Ovary (tissue), 10 donors: ENCODE measurements at places on chromosomes 5 and 9.

GRCh38 chr5:169039592-169039991 lies 261.3 kb downstream of the SLIT3 start:
- H3K27ac ChIP-seq, result no peak overlapping the region
- H3K36me3 ChIP-seq, result no peaks in the 10 kb centered on the region
- H3K27me3 ChIP-seq, result no peaks in the 10 kb centered on the region
- DNase-seq, result no peak

DNA sequence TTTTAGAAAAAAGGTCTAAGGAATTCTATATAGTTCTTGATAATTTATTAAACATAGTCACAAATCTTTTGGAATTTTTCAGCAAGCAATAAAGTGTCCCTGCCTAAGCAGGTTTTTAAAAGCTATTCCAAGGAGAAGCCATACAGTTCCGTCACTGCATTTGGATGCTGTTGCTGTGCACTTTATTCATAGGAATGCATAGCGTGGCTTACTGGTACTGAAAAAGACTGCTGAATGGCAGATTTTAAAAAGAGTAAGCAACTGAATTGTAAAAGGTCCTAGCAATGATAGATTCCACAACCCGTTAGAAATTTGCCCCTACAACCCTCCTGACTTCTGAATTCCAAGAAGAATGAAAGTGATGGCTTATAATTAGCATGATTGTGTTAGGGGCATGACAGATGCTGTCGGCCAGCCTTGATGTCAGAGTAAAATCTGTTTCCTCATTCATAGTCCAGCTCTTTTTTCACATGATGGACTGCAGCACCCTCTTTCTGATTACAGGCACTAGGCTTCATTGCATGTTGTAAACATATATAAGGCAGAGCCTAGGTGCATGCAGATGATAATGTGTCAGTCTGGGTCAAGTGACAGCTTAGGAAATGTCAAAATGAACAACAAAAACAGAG lies 227.0 kb downstream of the PDE4D start:
- H3K4me3 ChIP-seq, result no peak overlapping the region
- H3K27ac ChIP-seq, result no peak overlapping the region
- no peaks in the 10 kb centered on the region for H3K27me3 ChIP-seq
- H3K36me3 ChIP-seq, result no peaks in the 10 kb centered on the region

- no peaks in the 10 kb centered on the region for H3K4me1 ChIP-seq
- H3K4me3 ChIP-seq, result no peak overlapping the region
- H3K36me3 ChIP-seq, result no peaks in the 10 kb centered on the region
- H3K27ac ChIP-seq, result no peak overlapping the region
- DNase-seq, result no peak
- H3K27me3 ChIP-seq, result no peaks in the 10 kb centered on the region
Observed at GRCh38 chr9:73780916-73781315, 629.3 kb downstream of the ANXA1 start.

- peak; percentile 96 for DNase-seq
- H3K27ac ChIP-seq, result peak within 1 kb of the TSS; percentile 99
- H3K4me3 ChIP-seq, result peak within 1 kb of the TSS; percentile 59
- H3K36me3 ChIP-seq, result no peaks in the 10 kb centered on the region
Observed at GRCh38 chr5:36241631-36242533, at the start of gene NADK2. TSS of gene NADK2 (minus strand) at chr5:36241925. CDS start at chr5:36241798, 127 bp downstream.

- no peak for DNase-seq
- H3K4me3 ChIP-seq, result no peak overlapping the region
- no peak overlapping the region for H3K27ac ChIP-seq
- H3K4me1 ChIP-seq, result no peaks in the 10 kb centered on the region
- no peaks in the 10 kb centered on the region for H3K27me3 ChIP-seq
Observed at GRCh38 chr5:150284311-150284710, 5.3 kb downstream of the CAMK2A start.

GRCh38 chr9:100058699-100059579 lies 39.9 kb downstream of the ERP44 start:
- H3K27me3 ChIP-seq, result no peaks in the 10 kb centered on the region
- no peaks in the 10 kb centered on the region for H3K36me3 ChIP-seq
- H3K4me3 ChIP-seq, result no peak overlapping the region

GRCh38 chr5:66248874-66249273 lies 104.8 kb downstream of the SREK1 start:
- no peaks in the 10 kb centered on the region for H3K36me3 ChIP-seq
- no peak overlapping the region for H3K4me3 ChIP-seq

- no peaks in the 10 kb centered on the region for H3K36me3 ChIP-seq
- no peak for DNase-seq
- no peak overlapping the region for H3K4me3 ChIP-seq
- H3K27me3 ChIP-seq, result no peaks in the 10 kb centered on the region
Observed at GRCh38 chr5:143133721-143134120, 269.8 kb downstream of the NR3C1 start.

DNA sequence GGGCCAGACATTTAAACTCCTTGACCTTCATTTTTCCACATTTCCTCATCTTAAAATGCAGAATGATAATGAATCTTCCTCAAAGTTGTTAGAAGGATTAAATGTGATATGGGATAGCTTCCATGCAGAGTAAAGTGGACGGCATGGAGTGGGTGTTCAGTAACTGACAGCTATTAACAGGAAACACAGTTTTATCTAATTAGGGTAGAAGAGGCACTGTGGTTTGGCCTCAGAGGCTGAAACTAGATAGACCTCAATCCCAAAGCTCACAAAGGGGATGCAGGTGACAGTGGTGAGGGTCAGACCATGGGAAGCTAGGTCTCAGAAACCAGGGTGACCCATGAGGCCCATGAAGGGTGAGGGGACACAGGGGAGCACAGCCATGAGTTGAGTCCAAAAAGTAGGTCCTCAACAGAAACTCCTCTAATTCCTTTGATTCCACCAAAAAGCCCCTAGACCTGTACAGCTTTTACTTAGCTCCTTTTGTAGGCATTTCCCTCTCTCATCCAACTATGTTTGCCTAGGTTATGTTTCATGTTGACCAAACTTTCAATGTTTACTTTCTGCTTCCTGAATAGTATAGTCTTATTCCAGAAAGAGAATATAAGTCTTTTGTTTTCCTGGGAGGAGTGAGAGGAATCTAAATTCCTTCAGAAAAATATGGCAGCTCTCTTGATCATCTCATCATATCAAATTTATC lies 27.9 kb upstream of the GLDC start:
- H3K36me3 ChIP-seq, result no peaks in the 10 kb centered on the region
- H3K27me3 ChIP-seq, result no peaks in the 10 kb centered on the region

- H3K4me3 ChIP-seq, result no peak overlapping the region
- no peak for DNase-seq
Observed at GRCh38 chr5:98096155-98096554, 677.3 kb upstream of the RGMB start.

DNA sequence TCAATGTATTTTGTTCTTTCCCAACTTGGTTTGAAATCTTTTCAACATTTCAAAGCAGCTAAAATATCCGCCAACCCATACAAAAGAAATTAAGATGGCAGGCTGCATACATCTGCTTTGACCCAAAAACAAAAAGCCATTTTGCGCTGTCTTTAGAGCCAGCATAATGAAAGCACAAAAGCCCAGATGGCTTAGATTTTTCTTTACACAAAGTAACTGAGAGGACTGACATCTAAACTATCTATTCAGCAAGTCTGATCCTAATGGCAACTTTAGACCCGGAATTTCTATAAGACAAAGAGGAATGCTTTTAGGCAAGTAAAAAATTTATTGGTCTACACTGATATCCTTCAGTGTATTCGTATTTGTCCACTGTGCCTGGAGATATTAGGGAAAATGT lies 86.3 kb downstream of the MYO10 start:
- H3K27me3 ChIP-seq, result no peaks in the 10 kb centered on the region
- DNase-seq, result no peak
- no peak overlapping the region for H3K4me3 ChIP-seq
- H3K27ac ChIP-seq, result no peak overlapping the region
- H3K36me3 ChIP-seq, result no peaks in the 10 kb centered on the region

DNA sequence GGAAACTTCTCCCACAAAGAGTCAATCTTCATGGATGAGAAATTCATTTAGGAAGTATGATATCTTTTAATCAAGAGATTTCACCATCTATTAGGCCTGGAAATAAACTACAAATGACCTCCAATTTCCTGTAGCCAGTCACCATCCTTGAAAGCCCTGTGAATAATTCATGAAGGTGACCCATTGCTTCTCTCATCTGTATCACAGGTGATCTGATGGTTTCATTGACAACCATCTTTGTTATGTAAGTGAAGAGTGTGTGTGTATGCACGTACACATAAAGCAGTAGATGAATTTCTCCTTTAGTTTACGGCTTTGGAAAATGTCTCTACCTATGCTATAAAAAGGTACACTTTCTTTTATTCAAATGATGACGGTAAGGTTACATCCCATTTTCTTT lies 644.1 kb upstream of the KLF4 start:
- H3K4me1 ChIP-seq, result no peaks in the 10 kb centered on the region
- no peak overlapping the region for H3K4me3 ChIP-seq
- DNase-seq, result no peak
- H3K36me3 ChIP-seq, result no peaks in the 10 kb centered on the region

- no peak overlapping the region for H3K4me3 ChIP-seq
- no peak overlapping the region for H3K27ac ChIP-seq
- no peak for DNase-seq
- no peaks in the 10 kb centered on the region for H3K36me3 ChIP-seq
Observed at GRCh38 chr5:135833961-135834638, 363 bp upstream of the SLC25A48 start.

GRCh38 chr5:28896949-28897348 lies 1858.6 kb upstream of the CDH9 start:
- no peaks in the 10 kb centered on the region for H3K4me1 ChIP-seq
- H3K4me3 ChIP-seq, result no peak overlapping the region
- DNase-seq, result no peak
- H3K27me3 ChIP-seq, result no peaks in the 10 kb centered on the region
- no peak overlapping the region for H3K27ac ChIP-seq

DNA sequence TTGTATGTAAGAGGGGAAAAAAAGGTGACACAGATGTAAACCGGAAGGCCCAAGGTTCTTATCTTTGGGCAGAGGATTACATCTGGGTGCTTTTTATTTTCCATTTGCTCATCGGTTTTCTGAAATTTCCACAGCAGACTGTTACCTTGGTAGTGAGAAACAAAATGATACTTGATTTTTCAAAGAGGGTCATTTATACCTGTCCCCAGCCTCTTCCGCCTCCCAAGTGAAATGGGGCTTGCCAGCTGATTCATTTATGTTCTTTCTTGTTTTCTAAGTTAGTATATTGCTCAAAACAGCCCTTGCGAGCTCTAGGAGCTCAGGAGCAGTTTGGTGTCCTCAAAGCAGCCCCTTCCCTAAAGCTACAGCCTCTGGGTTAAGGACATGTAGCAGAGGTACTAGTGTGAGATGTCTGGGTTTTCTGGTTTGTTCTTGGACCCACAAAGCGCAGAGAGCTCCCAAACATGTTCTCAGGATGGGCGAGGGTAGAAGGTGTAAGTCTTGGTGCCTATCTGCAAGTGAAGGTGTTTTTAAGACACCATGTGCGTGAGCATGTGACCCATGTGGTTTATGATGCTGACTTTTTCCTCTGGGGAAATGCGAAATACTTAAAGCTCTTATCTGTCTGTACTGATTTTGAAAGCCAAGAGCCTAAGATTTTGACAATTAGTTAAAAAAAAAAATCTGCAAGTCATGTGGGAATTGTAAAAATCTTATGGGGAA lies 38.3 kb downstream of the DAPK1 start:
- H3K36me3 ChIP-seq, result no peaks in the 10 kb centered on the region
- H3K4me3 ChIP-seq, result no peak overlapping the region
- no peak overlapping the region for H3K27ac ChIP-seq
- H3K27me3 ChIP-seq, result no peaks in the 10 kb centered on the region
- H3K4me1 ChIP-seq, result peaks cover 13% of the 10 kb centered on the region

DNA sequence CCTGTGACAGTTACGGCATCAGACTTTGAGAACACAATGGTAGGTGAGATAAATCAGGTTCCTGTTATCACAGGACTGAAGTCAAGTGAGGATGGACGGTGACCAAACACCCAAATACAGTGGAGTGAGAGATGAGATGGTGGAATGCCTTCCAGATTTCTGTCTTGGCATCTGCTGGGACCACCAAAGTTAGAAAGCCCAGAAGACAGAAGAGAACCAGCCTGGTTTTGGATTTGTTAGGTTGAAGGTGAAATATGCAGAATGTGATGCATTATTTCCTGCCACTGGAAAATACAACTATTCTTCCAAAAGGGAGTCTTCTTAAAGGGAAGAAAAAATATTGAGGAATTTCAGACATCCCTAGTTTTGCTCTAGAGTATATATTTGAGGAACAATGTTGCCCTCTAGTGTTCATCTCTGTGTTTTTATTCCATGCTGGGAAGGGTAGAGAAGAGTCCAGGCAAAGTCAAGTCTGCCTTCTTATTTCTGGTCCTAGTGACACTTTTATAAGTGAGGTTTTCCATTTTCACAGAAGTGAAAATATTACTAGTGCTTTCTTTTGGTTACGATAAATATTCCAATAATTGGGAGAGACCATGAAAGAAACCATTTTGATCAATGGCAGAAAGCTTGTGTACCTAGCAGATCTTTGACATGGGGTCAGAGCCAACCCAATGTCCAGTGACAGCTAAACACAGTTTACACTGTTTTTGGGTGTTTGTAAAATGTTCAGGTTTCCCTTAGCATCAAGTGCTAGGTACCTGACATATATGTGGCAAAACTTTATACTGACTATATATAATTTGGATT lies 142.3 kb upstream of the ANKH start:
- H3K27ac ChIP-seq, result no peak overlapping the region
- H3K4me3 ChIP-seq, result no peak overlapping the region
- no peaks in the 10 kb centered on the region for H3K36me3 ChIP-seq
- peaks cover 2% of the 10 kb centered on the region for H3K4me1 ChIP-seq
- no peaks in the 10 kb centered on the region for H3K27me3 ChIP-seq
- no peak for DNase-seq

DNA sequence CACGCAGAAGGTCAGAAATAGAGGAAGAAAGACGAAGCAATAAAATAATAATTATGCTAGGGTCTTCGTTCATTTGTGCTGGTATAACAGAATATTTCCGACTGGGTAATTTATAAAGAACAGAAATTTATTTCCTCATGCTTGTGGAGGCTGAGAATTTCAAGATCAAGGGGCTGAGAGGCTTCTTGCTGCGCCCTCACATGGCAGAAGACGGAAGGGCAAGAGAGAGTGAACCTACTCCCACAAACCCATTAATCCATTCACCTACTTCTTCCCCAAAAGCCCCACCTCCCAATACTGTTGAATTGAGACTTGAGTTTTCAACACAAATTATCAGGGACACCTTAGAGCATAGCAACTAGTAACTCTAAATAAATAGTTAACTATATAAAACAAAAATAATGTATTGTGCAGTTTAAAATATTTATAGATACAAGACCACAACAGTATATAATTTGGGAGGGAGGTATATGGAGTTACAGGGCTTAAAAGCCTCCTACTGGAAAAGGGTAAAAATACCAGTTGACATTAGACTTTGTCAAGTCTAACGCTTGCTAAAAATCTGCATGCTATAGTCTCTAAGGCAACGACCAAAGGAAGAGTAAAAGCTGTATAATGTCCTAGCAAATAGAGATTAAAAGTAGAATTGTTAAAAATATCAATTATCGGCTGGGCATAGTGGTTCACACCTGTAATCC lies 40.3 kb upstream of the NAA35 start:
- H3K4me3 ChIP-seq, result no peak overlapping the region
- no peak overlapping the region for H3K27ac ChIP-seq
- no peaks in the 10 kb centered on the region for H3K4me1 ChIP-seq
- DNase-seq, result no peak
- H3K27me3 ChIP-seq, result no peaks in the 10 kb centered on the region

GRCh38 chr5:109762821-109763220 lies 73.1 kb downstream of the MAN2A1 start:
- no peak overlapping the region for H3K4me3 ChIP-seq
- no peak for DNase-seq
- no peaks in the 10 kb centered on the region for H3K4me1 ChIP-seq
- no peaks in the 10 kb centered on the region for H3K36me3 ChIP-seq
- no peak overlapping the region for H3K27ac ChIP-seq
- H3K27me3 ChIP-seq, result no peaks in the 10 kb centered on the region

- no peak overlapping the region for H3K27ac ChIP-seq
- no peaks in the 10 kb centered on the region for H3K27me3 ChIP-seq
- no peaks in the 10 kb centered on the region for H3K4me1 ChIP-seq
- H3K4me3 ChIP-seq, result no peak overlapping the region
- no peak for DNase-seq
- no peaks in the 10 kb centered on the region for H3K36me3 ChIP-seq
Observed at GRCh38 chr5:80620211-80620610, 34.2 kb upstream of the MSH3 start.
